ENCODE measurements at places on chromosomes 3 and 15.

- DNase-seq, result no peak
Measured at GRCh38 chr3:15276028-15276724, 56.2 kb downstream of the SH3BP5 start.

DNA sequence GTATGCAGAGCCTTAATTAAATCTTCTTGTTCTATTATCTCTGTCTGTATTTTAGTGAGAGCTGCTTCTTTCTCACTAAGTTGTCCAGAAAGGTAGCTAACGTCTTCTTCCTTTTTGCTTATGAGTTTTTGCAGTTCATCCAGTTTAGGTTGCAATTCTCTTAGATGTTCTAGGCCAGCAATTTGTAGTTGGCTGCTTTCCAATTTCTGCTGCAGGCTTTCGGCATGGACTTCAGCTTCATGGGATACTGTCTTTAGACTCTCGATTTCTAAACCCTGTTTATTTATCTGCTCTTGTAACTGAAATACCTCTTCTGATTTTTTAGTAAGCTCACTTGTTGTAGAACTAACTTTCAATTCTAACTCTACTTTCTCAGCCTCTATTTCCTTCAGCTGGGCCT lies 35.5 kb upstream of the HCLS1 start:
- DNase-seq, result no peak

GRCh38 chr3:114213292-114213626 lies 24.1 kb downstream of the ZNF80 start:
- no peak for DNase-seq

DNA sequence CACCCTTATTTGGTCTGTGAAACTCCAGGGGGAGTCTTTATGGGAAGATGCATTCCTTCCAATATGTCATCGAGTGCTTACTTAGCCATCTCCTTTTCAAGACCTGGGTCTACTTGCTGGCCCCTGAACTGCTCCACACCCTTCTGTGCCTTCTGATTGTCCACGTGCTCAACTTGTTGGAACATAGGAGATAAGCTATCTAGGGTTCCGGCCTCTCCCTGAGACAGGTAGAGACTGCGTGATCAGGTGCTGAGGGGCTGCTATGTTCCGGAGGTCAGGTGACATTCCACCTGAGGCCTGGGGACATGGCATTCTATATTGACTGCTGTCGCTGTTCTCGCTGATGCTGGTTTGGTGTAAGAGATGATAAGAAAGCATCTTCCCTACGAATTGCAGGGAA lies 65.6 kb downstream of the ATP1B3 start:
- no peak for DNase-seq

GRCh38 chr3:187084126-187084525 lies 55.2 kb downstream of the RPL39L start:
- DNase-seq, result no peak

DNA sequence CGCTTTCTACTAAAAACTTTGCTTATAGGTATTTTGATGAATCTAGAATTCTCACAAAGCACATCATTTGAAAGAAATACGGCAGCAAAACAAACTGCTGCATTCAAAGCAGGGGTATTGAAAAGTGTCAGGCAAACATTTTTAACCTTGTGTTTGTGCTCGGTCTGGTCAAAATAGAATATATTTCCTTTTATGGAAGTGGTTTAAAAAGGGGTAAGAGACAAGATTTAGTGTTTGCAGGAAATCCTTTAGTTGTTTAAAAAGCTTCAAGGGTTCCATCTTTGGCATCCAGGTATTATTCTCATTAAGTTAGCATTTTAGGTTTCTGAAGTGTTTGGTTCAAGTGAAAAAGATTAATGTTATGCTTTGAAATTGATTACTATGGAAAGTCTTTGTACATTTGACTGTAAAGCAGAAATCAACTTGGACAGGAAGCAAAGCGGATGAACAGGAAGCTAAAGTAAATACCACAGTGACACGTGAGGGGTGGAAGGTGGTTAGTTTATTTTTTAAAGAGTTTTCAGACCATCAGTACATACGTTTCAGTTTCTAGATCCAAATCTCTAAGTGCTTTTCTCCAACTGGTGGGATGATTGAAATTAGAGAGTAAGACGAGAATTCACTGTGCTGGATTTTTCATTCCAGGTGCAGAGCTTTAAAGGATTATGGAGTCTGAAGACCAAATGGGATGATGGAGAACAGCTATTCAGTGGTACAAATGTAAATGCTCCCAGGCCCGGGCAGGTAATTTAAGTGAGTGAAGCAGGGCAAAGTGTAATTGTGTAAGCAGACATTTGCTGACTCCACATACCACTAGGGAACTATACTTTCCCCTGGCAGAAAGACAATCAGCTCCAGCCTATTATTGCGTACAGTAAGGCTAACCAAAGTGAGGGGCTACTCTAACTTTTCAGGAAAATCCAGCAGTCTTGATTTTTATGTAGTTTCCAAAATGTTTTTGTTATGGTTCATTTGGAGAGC lies 341.8 kb upstream of the TBL1XR1 start:
- DNase-seq, result peak; percentile 24

GRCh38 chr3:58082047-58082446 lies 73.8 kb downstream of the FLNB start:
- no peak for DNase-seq

DNA sequence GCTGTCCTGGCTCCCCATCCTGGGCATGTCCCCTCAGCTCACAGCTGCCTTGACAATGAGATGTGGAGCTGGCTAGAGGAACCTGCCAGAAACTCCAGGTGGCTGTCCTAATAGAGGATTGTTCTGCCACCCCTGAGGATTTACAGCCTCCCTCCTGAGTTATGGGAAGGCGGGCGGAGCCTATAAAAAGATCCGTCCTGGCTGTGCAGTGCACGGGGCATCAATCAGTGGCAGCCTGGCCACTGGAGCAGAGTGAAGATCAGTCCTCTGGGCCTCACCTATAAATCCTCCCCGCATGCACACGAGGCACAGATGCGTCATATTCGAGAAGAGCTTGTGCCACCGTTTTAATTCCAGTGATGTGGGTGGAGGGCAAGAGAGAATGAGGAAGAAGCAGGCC lies 90.0 kb downstream of the MEGF11 start:
- DNase-seq, result no peak

GRCh38 chr3:156744631-156745030 lies 70.2 kb downstream of the TIPARP start:
- DNase-seq, result no peak

DNA sequence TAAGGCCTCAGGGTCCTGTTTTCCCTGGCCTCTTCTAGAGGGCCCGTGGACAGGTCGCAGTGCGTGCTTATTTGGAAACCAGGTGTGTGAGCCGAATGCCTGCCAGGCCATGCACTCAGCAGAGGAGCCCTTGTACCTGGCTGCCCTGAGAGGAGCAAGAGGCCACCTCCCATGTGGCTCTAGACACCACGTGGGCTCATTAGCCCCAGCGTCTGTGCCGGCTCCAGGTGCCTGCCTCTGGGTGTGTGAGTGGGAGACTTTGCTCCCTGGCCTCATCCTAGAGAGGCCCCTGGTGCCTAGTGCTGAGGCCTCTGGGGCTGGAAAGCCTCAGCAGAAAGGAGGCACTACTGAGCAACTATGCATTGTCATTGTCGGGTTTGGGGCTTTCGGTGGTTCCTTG lies 50.4 kb downstream of the KLF13 start:
- DNase-seq, result no peak

DNA sequence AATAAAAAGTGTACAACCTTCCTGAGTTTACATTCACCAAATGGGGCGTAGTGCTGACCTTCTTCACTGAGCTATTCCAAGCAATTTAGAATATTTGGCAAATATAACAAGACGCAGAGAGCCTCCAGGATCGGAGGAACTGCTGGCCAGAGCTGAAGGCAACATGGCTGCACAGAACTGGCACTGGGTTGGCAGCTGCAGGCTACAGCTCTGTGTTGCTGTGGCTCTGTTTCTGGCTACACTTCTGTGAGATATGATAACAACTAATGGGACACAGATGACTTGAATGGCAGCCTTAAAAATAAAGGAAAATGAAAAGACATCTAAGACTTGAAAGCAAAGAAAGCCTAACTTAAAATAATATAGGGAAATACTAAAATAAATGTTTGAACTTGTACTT lies 10.8 kb upstream of the SLC6A20 start:
- no peak for DNase-seq

DNA sequence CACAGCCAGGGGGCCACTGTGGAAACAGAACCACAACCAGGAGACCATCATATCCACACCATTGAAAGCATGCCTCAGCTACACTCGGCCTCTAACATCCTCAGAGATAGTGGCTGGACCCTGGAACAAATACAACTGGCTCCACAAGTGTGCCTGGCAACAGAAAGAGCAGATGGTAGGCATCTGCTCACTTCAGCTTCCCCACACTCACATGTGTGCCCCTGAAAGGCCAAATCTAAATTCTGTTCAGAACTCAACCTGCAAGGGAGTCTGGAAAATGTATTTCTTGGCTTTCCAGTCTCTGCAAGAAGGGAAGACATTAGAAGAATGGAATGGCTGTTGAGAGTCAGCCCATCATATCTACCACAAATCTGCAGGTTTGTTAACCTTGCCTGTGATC lies 54.7 kb upstream of the CTNNB1 start:
- no peak for DNase-seq

DNA sequence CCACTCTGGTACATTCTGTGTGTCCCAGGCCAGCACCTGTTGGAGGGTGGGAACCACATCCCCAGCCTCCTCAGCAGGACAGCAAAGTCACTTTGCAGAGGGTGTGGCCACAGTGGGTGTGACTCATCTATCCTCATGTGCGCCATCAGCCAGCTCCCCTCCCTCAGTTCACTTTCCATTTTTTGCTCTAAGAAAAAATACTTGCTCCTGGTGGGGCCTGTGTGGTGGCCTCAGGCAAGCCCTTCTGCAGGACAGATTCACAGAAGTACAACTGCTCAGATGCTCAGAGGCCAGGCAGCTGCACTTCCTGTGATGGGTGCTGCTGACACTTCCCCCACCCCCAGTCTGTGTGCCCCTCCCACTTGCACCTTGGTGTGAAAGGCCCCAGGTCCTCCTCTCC lies 78.3 kb upstream of the ALDH1L1 start:
- DNase-seq, result no peak

- DNase-seq, result no peak
Measured at GRCh38 chr15:51223771-51224229, 114.6 kb downstream of the CYP19A1 start.

DNA sequence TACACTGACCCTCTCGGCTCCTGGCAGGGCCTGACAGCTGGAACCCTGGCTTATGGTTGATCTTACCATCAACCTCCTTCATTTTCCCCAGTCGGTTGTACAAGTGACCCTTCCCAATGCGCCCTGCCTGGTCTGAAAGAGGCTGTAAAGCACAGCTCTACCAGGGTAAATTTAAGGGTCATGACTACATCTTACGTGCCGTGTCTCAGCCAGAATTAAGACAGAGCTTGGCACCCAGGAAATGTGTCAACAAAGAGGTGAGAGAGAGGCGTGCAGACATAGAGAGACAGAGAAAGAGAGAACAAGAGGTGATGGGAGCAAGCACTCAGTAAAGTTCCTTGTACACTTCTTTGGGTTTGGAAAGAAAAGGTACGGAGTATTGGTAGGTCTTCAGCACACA lies 28.8 kb downstream of the HOMER2 start:
- no peak for DNase-seq

DNA sequence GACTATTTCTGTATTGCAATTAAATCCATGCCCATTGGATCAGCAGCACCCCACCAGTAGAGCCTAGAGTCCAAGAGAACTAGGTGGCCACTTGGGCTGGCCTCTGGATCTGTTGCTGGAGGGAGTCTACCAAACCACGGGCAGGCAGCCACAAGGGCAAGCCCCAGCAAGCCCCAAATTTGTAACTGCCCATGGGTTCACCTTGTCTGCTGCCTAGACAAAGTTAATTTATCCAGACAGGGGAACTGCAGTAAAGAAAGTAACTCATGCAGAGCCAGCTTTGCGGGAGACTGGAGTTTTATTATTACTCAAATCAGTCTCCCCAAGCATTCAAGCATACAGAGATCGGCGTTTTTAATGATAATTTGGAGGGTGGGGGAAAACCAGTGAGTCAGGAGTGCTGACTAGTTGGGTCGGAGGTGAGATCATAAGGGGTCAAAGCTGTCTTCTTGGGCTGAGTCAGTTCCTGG lies 74.0 kb upstream of the TERB2 start:
- no peak for DNase-seq

- no peak for DNase-seq
Measured at GRCh38 chr3:25957026-25957425, 167.1 kb downstream of the OXSM start.

- DNase-seq, result no peak
Measured at GRCh38 chr3:149486726-149487125, 12.2 kb downstream of the TM4SF4 start.
